GM23338 (cell line): ENCODE measurements at places on chromosomes 11 and 22.

GRCh38 chr22:33110562-33111163, 52.5 kb upstream of the SYN3 start:
- no peak for DNase-seq
- H3K27me3 ChIP-seq = no peaks in the 10 kb centered on the region
- H3K4me3 ChIP-seq = no peak overlapping the region
- H3K27ac ChIP-seq = no peak overlapping the region

DNA sequence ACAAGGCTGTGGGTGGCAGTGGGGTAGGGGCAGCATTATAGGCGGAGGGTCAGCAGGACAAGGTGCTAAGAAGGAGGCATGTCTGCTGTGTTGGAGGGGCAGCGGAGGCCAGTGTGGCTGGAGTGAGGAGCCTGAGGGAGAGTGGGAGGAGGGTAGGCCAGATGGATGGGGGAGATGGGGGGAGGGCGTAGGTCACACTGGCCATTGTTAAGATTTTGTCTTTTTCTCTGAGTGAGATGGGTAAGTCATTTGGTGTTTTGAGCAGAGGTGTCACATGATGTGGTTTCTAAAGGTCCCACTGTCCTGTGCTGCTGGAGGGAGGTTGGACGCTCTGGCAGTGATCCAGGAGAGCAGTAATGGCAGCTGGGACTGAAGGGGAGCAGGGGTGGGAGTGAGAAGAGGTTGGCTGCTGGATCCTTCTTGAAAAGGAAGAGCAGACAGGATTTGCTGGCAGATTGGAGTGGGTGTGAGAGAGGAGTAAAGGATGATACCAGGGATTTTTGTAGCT, 9.8 kb downstream of the PPP6R3 start:
- peaks cover 4% of the 10 kb centered on the region; the same call in 1 of the 2 replicates for H3K36me3 ChIP-seq
- H3K27me3 ChIP-seq = no peaks in the 10 kb centered on the region
- no peak overlapping the region for H3K27ac ChIP-seq
- H3K4me3 ChIP-seq = no peak overlapping the region

- no peaks in the 10 kb centered on the region for H3K36me3 ChIP-seq
- no peak overlapping the region for H3K4me3 ChIP-seq
- DNase-seq = no peak
- H3K27ac ChIP-seq = no peak overlapping the region
- H3K27me3 ChIP-seq = no peaks in the 10 kb centered on the region
Measured at GRCh38 chr11:116207421-116208141, 565.2 kb downstream of the BUD13 start.

GRCh38 chr22:44195189-44195871, 14.6 kb downstream of the PARVG start:
- no peaks in the 10 kb centered on the region for H3K4me1 ChIP-seq
- H3K36me3 ChIP-seq = no peaks in the 10 kb centered on the region
- H3K4me3 ChIP-seq = no peak overlapping the region
- no peaks in the 10 kb centered on the region for H3K27me3 ChIP-seq
- DNase-seq = no peak
- H3K27ac ChIP-seq = no peak overlapping the region

GRCh38 chr11:124930799-124931198, 5.0 kb downstream of the HEPACAM start:
- H3K27me3 ChIP-seq = no peaks in the 10 kb centered on the region
- H3K27ac ChIP-seq = no peak overlapping the region
- DNase-seq = no peak
- H3K4me1 ChIP-seq = no peaks in the 10 kb centered on the region
- no peaks in the 10 kb centered on the region for H3K36me3 ChIP-seq
